ENCODE measurements at places on chromosomes 5 and 9.

GRCh38 chr5:74198156-74198555 lies 442.4 kb downstream of the ENC1 start:
- DNase-seq = no peak

GRCh38 chr5:171848911-171849520 lies 63.4 kb downstream of the SMIM23 start:
- no peak for DNase-seq

DNA sequence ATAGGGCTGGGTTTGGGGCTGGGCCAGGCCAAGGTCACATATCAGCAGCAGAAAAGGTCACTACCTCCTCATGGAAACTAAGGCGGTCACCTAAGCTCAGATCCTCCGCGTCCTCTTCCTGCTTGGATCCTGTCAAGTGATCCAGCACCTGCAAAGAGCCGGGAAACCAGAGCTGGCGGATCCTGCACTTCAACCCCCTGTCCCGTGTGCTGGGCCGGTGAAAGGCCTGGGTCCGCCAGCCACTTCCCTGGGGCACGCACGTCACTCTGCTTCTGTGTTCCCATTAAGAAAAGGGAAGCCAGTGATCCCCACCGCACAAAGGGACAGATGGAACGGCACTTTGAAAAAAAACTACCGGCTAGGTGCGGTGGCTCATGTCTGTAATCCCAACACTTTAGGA lies 61.3 kb upstream of the STXBP1 start:
- DNase-seq = no peak

GRCh38 chr9:110559869-110560268 lies 19.7 kb downstream of the SVEP1 start:
- DNase-seq = no peak

GRCh38 chr5:155091768-155092717 lies 78.5 kb downstream of the KIF4B start:
- DNase-seq = no peak

- DNase-seq = no peak
Observed at GRCh38 chr5:115440782-115441451, 103.7 kb downstream of the FEM1C start.

- DNase-seq = no peak
Observed at GRCh38 chr9:76245518-76245917, 148.7 kb downstream of the RFK start.

GRCh38 chr5:15522187-15522520 lies 22.2 kb downstream of the FBXL7 start:
- no peak for DNase-seq

GRCh38 chr9:127595611-127596010 lies 16.5 kb upstream of the STXBP1 start:
- DNase-seq = no peak

DNA sequence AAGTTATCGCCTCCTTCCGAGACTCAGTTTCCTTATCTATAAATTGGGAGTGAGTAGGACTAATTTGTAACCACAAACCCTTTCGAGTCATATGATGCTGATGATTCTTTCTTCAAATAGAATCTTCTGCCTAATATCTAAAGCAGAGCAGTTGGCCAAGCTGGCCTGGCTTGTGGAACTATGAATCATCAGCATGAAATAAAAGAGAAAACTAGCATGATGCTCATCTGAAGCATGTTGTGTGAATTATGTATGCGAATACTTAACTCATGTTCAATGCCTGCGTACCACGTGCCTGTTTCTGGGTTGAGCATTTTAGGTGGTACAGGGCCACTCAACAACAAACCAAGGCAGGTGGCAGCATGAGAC lies 15.0 kb upstream of the ORM1 start:
- DNase-seq = no peak

GRCh38 chr5:157290981-157291711 lies 25.2 kb downstream of the CYFIP2 start:
- no peak for DNase-seq
